ENCODE measurements at places on chromosomes 4 and X.

DNA sequence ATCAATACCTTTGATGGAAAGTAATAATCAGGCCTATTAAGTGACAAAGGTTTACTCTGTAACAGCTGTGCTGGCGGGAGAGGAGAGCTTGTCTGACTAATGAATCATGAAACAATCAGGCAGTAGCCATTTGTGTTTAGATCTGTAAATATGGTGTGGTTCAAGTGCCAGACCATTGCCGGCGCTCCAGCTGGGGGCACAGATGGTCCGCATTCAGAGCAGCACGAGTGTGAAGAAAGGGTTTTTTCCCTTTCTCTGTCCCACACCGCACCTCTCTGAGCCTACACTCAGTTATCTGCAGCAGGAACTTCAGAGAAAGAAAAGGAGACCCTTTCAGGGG is 111.3 kb upstream of the PAQR3 start:
- no peak for DNase-seq

DNA sequence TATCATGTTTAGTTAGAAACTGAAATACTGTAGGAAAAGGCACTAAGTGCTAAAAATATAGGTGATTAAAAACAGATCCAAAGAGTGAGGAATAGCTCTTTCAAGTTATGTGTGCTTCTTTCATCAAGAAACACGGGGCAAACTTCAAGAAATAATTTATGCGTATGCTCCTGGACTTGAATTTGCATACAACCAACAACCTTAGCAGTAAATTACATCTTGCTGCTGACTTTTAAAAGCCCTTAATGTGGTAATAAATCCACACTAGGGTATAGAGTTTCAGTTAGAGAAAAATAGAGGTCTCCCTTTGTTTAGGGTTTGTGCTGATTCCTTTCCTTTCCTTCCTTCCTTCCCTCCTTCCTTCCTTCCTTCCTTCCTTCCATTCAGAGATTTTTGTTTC is 94.5 kb upstream of the GC start:
- DNase-seq: no peak

GRCh38 chrX:114611018-114611619 is 27.2 kb downstream of the HTR2C start:
- DNase-seq: peak; percentile 5

DNA sequence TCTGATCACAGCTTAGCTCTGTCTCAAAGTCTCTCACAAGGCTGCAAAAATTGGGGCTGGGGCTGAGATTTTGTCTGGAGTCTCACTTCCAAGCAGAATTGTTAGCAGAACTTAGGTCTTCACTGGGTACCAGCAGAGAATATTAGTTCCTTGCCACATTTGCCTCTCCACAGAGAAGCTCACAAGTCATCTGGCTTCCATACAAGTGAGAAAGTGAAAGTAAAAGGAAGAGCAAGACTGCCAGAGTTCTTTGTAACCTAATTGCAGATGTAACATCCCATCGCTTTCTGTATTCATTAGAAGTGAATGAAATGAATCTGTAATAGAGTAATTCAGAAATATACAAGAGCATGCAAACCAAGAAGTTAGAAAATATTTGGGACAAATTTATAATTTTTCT is 624.1 kb upstream of the GNPDA2 start:
- no peak for DNase-seq

DNA sequence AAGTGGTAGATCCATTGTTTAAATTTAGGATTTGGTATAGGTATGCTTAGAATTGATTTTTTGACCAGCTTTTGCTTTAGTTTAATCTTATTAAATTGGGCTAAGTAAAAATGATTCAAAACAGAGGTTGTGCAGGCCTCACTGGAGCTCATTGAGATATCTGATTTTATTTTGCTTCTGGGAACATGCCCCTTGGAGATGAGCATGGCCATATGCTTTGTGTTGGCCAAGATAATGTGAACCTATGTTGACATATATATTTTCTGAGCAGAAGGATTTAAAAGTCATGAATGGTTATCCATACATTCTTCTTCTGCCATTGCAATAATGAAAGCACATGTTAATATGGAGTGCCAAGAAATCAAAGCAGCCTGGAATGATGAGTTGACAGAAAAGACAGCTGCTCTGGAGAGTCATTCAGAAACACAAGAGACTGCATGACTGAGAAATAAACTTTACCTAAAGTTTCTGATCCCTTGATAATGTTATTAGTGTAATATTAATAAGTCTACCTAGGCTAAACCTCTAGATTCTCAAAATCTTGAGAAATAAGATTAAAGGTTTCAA is 489.7 kb upstream of the GNPDA2 start:
- DNase-seq: no peak

- no peak for DNase-seq
Measured at GRCh38 chrX:73964579-73964978, 339.4 kb upstream of the ZCCHC13 start.

DNA sequence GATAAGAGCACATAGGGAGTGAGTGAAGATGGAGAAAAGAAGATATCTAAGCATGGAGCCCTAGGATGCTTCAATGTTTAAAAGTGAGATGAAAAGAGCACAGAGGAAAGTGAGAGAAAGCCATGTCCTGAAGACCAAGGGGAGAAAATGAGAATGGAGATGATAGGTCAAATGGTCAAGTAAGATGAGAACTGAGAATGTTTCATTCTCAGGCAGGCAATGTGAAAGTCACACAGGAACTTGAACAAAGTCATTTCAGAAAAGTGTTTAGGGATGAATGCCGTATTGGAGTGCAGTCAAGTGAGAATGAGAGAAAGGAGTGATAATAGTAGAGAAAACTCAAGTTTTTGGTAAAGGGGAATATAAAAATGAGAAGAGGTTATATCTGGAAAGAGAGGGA is 148.7 kb upstream of the PTCHD1 start:
- DNase-seq: no peak

DNA sequence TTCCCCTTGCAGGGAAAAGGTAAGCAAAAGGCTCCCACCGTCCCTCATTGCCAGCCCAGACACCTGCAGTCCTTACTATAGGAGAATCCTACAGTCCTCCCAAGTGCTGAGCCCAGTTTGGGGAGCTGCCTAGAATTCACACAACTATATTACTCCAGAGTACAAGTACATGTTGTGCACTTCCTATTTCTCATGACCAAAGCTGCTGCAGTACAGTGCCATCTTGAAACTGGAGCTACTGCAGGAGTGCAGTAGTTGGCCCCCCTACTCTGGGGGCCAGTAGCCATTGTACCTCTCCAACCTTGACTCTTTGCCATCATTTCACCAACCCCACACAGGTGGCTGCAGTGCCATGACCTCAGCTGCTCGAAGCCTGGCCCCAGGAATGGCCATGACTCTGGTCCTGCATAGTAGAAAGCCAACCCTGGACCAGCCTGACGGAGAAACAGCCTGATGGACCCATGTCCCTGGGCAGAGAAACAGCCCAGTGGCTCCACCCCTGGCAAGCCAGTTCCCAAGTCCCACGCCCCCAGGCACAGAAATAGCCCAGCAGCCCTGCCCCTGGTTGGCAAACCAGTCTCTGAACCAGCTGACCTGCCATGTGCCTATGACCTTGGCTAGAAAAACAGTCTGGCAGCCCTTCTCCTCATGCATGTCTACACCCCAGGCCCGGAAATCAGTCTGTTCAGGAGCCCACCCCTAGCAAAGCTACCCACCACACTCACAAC is 51.9 kb downstream of the PHKA1 start:
- DNase-seq: no peak

GRCh38 chr4:182212211-182212761 is 30.9 kb upstream of the TENM3 start:
- no peak for DNase-seq

- no peak for DNase-seq
Measured at GRCh38 chrX:45400027-45400779, 199.5 kb upstream of the DIPK2B start.

- DNase-seq: no peak
Measured at GRCh38 chrX:45954026-45954425, 591.2 kb downstream of the ZNF674 start.

DNA sequence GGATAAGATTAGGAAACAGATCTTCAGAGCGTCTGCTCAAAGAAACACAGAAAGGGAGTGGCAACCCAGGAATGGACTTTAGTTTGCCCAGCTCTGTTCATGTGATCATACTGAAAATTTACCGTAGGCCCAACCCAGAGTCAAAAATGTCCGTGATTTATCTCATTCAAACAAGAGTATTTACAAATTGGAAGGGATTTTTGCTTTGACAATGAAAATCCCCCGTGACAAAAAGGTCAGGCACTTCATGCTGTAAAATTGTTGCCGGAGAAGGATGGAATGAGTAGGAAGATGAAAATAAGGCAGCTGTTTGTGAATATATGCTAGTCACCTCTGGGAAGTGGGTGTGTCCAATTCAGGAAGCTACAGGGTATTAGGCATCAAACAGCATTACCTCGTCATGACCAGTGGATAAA is 1.2 kb downstream of the SULT1B1 start:
- no peak for DNase-seq

Data from stimulated activated CD4-positive, alpha-beta T cell treated with anti-CD3 and anti-CD28 coated beads, Interleukin-1b, Interleukin-23, amount 100 ng/mL, for 4 hours (primary cell).